IMR-90 (cell line): ENCODE measurements at places on chromosomes 3 and 15. TPM values are rescaled to one million over a fixed set of nuclear protein-coding genes. Genes with fewer than 3 reads are reported as not detected.

DNA sequence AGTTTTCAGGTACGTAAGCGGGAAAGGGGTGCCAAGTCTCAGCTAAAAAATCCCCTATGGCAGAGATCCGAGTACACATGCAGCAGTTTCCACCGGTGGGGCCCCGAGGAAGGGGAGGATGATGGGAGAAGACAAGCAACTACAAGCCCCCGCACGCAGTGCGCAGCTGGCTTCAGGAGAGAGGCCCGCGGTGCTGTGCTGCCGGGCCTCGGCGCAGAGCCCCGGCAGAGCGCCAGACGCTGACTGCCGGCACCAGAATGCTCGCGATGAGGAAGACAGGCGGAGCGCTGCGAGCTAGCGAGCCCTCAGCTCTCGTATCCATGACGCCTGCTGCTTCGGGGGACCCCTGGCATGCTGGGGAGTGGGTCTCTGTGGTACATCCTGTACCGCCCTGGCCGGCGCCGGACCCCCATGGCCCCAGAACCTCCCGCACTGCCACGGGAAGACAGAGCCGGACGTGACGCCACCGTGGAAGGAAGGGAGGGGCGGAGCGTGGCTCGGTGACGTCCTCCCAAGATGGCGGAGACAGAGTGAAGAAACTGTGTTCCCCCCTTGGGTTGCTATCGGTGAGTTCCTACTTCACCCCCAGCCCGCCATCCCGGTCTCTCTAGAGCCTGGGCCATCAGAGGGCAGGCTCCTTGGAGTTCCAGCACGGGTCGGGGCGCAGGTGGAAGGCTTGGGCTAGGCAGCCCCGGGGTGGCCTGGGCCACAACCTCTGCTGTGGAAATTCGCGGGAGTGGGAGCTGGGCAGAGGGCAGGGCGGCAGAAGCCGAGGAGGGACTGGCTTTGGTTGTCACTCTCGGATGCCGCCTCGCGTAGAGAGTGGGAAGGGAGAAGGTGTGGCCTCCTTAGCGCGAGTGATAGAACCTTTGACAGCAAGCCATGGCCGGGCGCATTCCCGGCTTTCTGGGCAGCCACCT lies at the start of gene MYNN:
MYNN (plus strand) TSS at position 500 of the 920 bp plus-strand sequence. CDS start 900 bp downstream, outside the sequence.
- DNase-seq, result peak; percentile 86

DNA sequence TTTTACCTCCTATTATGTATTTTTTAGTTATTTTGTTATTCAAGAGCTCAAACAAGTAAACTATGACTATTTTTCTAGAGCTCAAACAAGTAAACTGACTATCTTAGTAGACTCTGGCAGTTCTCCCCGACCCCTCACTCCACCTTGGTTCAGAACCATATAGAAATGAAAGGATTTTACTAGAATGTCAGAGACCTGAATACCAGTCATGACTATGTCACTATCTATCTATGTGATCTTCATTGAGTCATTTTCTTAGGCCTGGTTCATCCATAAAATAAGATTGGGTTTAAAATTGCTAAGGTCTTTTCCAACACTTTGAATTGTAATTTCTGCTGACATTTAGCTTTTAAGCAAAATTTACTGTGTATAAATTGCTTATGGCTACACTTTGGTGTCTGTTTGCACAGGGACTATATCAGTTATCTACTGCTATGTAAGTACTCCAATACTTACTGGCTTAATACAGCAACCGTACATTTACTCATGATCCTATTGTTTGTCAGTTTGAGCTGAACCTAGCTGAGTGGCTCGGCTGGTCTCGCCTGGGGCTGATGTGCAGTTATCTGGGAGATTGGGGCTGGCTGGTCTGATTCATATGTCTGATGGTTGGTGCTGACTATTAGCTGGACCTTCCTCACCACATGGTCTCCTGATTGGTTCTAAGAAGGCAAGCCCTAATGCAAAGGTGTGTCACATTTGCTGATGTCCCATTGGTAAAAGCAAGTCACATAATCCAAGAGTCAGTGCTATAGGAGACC lies 37.0 kb downstream of the RASA2 start:
- peak; percentile 16 for DNase-seq

DNA sequence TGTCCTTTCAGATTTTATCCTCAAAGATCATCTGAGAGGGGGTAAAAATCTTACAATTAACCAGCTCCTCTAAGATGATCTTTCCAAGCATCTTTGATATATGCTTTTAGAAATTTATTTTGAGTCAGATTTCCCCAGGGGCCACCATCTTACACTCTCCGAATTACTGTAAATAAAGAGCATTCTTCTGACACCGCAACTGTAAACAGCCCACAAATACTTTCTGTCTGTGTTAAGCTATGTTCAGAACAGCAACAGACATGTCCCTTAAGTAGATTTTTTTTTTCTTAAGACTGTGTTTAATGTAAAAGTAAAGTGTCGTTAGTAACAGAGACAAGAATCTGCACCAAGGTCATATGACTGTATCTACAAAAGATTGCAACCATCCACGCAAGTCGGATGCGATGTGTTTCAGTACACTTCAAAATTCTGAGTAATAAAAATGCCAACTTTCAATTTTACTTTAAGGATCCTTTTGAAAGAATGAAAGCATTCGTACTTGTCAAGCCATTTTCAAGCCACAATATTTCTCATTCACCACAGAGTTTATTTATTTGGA lies 159.0 kb upstream of the KCNH8 start:
- no peak for DNase-seq

DNA sequence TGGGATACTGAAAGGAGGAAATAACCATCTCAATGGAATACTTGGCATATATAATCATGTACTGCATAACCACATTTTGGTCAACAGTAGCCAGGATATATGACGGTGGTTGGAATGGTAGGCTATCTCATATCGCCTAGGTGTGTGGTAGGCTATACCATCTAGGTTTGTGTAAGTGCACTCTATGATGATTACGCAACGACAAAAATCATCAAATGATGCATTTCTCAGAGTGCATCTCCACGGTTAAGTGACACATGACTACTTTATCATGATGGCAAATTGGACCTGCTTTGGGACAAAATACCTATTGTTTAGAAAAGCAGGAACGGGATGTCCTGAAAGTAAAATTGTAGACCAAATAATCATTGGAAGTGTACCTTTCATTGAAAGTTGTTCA lies 2.8 kb downstream of the MYZAP start:
- DNase-seq, result no peak

DNA sequence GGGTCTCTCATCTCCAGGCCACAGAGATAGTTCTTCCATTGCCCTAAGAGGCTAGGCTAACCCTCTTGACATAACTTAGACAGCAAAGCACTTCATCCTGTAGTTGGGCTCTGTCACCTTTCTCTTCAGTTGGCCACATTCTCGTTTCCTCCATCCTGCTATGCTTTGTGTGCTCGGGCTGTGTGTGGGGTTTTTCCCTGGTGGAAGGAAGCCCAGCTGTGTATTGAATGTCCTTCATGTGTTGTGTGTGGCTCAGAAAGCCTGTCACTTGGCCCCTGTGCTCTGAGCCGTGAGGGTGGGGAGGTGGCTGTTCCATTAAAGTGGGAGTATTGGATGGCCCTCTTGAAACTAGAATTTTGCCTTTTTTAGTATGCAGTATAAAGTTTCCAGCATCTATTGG lies 8.8 kb upstream of the EXOG start:
- DNase-seq, result no peak

DNA sequence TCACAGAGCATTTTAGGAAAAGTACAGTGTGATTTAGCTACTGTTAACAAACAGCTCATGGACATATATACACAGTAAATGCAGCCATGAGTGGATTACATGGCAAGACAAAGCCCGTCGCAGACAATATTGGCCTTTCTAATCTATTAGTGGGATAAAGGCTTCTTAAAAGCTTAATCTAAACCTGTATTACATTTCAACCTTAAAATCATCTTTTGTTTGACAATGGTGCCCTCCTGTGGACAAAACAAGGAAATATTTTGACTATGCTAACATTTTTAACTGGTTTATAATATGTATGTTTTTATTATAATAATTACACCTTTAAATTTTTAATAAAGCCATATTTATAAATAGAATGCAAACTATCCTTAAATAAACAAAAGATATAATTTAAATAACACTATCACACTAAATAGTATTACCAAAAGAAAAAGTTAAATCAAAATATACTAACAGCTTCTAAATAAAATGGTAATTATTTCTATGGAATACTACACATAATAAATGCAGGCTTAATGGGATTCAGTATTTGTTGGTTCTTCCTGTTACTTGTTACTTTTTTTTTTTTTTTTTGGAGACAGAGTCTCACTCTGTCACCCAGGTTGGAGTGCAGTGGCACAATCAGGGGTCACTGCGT lies 38.6 kb downstream of the TAFA4 start:
- DNase-seq, result peak; percentile 44

DNA sequence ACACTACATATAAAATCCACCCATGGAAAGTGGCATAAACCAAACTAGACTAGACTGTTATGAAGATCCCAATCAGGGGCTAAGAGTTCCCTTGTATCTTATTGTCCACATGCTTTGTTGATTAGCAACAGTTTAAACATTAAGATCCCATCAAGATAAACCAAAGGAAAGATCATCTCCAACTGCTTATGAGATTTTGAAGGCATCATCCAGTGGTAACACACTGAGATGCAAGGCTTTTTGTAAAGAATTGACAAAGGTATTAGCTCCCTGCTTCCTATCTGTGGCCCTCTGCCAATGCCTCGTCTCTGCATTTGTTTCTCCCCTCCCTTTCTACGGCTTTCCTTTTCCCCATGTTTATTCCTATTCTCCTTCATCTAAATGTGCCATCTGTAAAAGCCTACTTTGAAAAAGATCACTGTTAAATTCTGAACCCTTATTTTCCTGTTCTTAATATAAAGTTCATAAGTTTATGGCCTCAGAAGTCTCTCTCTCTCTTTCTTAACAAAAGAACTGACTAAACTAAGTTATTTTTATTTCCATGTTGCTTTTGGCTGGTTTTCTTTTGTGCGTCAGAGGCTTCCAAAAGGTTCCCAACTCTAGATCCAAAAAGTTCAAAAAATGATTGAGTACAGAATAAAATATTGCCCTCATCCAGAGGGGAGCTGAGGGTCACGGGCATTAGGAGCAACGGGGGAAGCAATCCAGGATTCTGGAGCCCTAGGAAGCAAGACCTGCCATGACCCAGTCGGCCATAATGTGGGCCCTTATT lies 5.5 kb downstream of the PLD1 start:
- no peak for DNase-seq

GRCh38 chr15:49235446-49236124 lies 65.5 kb downstream of the GALK2 start:
- peak; percentile 92 for DNase-seq

- DNase-seq, result peak; percentile 85
Observed at GRCh38 chr3:185796431-185797107, 28.3 kb downstream of the IGF2BP2 start.

Gene EIF4E3
- 0.83 and 1.1 TPM in 2 replicates for polyA plus RNA-seq

Gene DAZL
- not detected in 2 replicates for polyA plus RNA-seq

Gene WDR93
- not detected in 2 replicates for polyA plus RNA-seq

Gene ZBTB20
- polyA plus RNA-seq, result 0.75 and 0.87 TPM in 2 replicates
